Foreskin keratinocyte (primary cell): ENCODE measurements at places on chromosomes 2 and 18. TPM values are rescaled to one million over a fixed set of nuclear protein-coding genes. Genes with fewer than 3 reads are reported as not detected.
A peak's percentile ranks its signal among the peaks of the same experiment; 100 is the strongest.

The GALNT5 gene
- total RNA-seq = 10.2 and 14.4 TPM in 2 replicates

The PROKR1 gene
- not detected in 2 replicates for total RNA-seq

The RTP5 gene
- total RNA-seq = not detected in 2 replicates

DNA sequence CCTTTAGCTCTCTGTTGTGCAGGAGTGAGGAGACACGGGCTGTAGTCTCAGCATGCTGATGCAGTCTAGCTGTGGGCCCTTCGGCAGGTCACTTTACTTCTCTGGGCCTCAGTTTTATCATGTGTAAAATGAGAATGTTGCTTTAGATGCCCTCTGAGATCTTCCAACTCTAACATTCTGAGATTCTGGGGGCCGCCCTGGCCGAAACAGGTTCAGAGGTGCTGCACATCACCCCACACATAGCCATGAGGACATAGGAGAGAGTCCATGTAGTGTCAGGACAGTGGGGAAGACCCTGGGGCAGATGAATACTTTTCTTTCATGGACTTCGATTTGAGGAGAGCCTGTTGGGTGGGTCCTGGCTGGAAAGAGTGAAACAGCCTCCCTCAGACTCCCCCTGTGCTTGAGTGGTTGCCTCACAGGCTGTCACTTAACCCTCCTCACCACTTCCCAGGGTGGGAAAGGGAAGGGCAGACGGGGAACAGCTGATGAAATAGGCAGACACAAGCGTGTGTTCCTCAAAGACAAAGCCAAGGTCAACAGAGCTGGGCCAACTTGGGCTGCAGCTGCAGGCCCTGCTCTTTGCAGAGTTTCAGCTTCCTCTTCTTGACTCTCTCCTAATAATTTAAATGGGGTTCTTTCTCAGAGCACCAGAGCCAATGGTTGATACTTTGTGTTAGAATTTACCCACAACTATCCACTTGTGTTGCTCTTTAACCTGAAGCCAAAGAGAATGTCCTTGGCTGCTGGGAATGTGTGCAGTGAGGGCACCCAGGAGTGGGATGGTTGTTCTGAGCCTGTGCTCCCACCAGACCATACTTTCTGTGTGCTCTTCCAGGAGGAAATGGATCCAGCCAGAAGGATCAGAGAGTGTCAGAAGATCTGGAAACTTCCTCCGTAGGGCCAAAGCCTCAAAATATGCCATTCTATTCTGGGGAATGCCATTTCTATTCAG, 14.7 kb upstream of the MRPL33 start:
- DNase-seq = no peak

DNA sequence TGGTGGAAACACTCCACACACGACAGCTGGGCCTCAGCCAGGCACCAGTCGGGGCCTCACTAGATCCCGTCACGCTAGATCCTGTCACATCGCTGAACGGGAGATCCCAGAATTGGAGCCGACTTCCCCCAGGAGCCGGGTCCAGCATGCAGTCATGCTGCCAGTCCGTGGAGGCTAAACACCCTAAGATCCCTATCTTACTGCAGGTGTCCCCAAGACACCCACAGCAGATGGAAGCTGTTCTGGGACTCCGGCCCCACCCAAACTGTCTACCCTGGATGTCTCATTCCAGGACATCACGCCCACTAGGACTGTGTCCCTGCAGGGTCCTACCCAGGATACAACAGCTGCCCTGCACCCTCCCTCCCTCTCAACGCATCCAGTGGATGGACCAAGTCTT, 23.4 kb downstream of the ZNF516 start:
- no peak for DNase-seq

- DNase-seq = no peak
Observed at GRCh38 chr2:29786361-29786760, 135.0 kb downstream of the ALK start.

DNA sequence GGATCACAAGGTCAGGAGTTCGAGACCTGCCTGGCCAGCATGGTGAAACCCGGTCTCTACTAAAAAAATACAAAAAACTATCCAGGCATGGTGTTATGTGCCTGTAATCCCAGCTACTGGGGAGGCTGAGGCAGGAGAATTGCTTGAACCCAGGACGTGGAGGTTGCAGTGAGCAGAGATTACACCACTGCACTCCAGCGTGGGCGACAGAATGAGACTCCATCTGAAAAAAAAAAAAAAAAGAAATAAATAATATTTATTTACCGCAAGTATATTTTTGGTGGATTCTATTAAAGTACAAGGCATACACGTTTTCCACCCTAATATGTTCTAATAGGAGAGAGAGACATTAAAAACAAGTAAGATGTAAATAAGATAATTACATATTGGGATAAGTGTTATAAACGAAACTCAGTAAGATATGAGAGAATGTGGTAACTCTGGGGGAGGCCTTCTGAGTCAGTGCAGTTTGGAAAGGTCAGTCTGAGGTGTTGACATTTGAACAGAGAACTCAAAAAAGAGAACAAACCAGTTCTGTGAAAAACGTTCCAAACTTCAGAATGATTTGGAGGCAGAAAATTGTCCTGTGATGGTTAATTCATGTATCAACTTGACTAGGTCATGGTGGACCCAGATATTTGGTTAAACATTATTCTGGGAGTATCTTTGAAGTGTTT, 8.8 kb upstream of the POLI start:
- DNase-seq = peak; percentile 79

- DNase-seq = no peak
Observed at GRCh38 chr2:25165992-25166875, 2.1 kb downstream of the POMC start.

GRCh38 chr2:53091183-53091582, 676.4 kb upstream of the CHAC2 start:
- peak; percentile 18 for DNase-seq

DNA sequence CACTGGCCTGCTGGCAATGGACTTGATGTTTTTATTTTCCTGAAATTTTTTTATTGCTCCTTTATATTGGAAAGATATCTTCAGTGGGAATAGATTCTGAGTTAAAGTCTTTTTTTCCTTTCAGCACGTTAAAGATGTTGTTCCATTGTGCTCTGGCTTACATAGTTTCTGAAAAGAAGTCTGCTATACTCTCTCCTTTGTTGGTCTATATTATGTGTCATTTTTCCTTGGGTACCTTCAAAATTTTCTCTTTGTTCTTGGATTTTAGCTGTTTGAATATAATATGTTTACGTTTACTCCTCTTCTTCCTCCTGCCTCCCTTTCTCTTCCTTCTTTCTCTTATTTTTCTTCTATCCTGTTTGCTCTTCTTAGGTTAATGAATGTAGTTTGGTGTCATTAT, 105.5 kb downstream of the CAPN13 start:
- DNase-seq = no peak

DNA sequence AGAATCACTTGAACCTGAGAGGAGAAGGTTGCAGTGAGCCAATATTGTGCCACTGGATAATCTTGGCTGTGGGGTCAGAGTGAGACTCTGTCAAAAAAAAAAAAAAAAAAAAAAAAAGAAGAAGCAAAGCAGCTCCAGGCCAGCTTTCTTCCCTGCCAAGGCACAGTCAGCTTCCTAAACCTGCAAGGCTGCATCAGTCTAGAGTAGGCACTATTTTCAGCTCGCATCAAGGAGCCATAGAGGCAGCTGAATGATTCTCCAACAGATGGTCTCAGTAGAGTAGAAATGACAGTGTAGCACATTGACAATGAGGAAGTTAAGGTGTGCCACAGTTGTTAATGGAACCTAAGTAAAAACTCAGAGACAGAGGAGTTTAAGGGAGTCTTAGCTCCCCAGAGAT, 35.6 kb downstream of the BMP10 start:
- no peak for DNase-seq

- DNase-seq = no peak
Observed at GRCh38 chr2:128753800-128754199, 435.1 kb upstream of the HS6ST1 start.

GRCh38 chr2:111148925-111149324, 28.2 kb downstream of the BCL2L11 start:
- DNase-seq = no peak

GRCh38 chr2:24359129-24360049, 947 bp downstream of the ITSN2 start:
- DNase-seq = peak; percentile 50

DNA sequence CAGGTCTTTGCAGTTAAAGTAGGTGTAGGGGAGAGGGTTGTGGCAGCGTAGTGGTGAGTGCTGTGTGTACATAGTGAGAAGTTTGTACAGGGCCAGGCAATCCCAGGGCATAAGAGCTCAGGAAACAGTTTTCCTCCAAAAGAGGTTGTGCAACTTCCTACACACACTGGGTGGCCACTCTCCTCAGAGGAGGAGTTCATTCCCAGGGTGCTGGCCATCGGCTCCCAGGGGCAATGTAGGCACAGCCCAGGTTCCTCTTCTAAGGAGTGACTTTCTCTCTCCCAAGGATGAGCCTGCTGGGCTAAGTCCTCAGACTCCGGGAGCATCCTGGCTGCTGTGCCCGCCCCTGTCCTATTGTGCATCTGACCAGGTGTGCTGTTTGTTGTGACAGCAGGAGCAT, 3.0 kb downstream of the ACOXL start:
- DNase-seq = no peak
